T-helper 17 cell (primary cell): ENCODE measurements at places on chromosomes 16 and 17.

GRCh38 chr17:11944587-11944986 lies 52.7 kb downstream of the ZNF18 start:
- no peak for DNase-seq

GRCh38 chr17:43359469-43360110 lies 39.2 kb upstream of the ARL4D start:
- no peak for DNase-seq

- DNase-seq: no peak
Measured at GRCh38 chr17:4858068-4858881, 25.1 kb downstream of the MINK1 start.

DNA sequence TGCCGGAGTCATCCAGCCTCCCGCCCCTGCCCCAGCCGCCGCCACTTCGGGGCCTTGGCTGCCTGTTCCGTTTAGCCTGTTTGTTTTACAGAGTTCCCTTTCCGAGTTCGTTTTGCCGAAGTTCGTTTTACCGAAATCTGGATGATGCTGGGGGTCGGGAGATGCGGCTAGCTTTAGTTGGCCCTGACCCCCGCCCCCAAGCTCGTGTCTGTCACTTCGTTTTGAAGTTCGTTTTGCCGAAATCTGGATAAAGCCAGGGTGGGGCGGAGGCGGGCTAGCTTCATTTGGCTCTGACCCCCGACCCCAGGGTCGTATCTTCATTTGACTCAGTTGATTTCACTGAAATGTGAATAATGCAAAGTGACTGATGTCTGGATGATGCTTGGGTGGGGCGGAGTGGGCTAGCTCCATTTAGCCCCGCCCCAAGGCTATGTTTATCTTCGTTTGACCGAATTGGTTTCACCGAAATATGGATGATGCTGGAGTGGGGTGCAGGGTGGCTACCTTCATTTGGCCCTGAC lies 591 bp downstream of the PSMD7 start:
- peak; percentile 8 for DNase-seq

DNA sequence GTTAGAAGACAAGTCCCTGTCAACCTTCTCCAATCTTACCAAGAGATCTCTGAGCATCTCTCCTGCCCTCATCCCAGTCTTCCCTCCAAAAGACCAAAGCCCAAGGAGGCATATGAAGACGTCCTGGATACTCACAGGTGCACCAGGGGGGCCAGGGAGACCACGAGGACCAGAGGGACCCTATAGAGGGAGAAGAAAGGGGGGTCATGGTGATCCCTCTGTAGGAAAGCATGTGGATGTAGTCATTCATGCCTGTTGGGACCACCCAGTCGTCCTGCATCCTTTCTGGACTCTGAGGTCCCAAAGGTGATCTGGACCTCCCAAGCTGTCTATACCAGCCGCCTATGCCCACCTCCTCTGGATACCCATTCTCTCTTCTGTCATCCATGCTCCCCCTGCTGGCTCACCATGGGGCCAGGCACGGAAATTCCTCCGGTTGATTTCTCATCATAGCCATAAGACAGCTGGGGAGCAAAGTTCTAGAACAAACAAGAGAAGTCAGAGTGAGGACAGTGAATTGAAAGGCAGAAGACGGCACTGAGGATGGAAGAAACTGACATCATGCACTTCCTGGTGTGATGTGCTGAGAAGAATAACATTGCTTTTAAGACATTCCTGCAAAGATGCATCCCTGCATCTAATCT lies 3.3 kb downstream of the COL1A1 start:
- DNase-seq: peak; percentile 51

- DNase-seq: no peak
Measured at GRCh38 chr17:74790161-74791058, 14.3 kb upstream of the NAT9 start.

GRCh38 chr16:67116388-67117311 lies 6.9 kb downstream of the PHAF1 start:
- no peak for DNase-seq

GRCh38 chr17:948284-948852 lies 31.2 kb downstream of the NXN start:
- DNase-seq: no peak

- DNase-seq: no peak
Measured at GRCh38 chr17:8377422-8377821, 918 bp upstream of the KRABD2 start.

DNA sequence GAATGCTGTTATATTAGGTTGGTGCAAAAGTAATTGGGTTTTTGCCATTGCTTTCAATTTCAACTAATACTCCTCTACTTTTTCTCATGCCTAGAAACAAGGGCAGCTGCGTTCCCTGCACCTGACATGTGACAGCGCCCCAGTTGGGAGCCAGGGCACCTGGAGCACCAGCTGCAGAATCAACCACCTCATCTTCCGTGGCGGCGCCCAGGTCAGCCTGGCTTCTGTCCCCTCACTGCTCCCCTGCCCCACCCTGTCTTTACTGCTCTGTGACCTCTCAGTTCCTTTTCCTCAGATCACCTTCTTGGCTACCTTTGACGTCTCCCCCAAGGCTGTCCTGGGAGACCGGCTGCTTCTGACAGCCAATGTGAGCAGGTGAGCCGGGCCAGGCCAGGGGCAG lies 16.4 kb upstream of the ITGAD start:
- no peak for DNase-seq

GRCh38 chr16:65667011-65667578 lies 545.2 kb upstream of the CDH11 start:
- DNase-seq: no peak
